ENCODE measurements at places on chromosomes 2 and 18.

DNA sequence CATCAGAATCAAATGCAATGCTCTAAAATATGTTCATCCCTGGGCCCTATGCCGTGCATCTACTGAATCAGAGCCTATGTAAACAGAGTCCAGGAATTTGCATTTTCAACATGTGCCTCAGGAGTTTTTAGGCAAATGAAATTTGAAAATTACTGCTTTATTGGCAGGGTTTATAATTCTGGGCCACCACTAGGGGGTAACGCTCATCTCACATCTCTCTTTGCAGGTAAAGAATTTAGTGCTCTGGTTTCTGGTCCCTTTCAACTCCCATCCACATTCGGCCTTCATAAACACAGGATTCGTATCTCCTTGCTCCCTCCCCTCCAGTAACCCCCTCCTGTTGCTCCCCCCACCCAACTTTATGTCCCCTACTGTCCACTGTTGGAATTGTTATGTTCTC, 49.3 kb downstream of the LYPD6B start:
- no peak for DNase-seq

DNA sequence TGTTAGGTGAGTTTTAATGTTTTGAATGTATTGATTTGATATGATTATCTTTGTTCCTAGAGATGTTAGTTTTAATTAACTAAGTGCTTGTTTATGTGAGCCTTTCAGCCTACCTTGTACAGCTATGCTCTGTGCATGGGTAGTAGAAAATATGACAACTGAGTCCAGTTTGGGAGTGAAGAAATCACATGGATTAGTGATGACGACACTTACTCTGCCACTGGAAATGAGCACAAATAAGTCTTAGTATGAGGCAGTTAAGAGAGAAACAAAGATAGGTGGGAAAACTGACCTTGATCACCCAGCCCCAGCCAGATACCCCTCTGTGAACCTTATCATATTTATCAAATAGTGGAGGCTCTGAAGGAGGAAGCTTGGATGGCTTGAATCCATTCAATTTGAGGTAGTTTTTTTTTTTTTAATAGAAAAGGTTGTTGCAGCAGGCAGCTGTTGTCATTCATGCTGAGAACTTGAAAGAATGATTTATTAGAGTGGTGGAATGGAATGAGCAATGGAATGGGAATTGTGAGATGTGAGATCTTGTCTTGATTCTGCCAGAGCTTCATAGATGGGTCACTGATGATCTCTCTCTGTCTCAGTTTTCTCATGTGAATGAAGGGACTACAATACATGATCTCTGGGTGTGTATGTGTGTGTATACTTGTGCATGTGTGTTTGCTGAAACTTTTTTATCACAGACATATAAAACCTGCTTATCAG, 96.4 kb downstream of the MAP3K20 start:
- DNase-seq, result no peak

DNA sequence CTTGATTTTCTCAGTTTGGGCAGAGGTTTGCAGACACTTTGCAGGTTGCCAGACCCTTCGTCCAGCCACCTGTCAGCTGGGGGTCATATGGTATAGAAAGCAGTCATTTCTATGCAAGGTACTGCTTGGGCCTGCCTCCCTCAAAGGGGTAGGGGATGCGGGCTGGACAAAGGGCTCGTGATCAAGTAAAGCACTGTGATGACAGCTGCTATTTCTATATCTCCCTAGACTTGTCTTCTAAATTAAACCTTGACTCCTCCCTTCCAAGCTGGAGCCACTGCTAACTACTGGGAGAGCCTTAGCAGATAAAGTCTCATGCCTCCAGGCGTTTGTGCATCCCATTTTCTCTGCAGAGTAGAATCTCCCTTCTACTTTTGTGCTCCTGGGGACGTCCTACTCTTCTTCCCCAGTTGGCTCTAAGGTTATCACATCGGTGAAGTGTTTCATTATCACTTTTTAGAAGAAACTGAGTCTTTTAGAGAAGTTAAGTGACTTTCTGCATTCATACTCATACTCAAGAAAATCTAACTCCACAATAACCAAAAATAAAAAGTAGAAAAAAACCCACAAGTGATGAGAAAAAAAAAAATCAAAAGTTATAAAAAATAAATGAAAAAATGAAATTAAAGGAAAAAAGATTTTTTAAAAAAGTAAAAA, 710 bp upstream of the XRCC5 start:
- DNase-seq, result no peak

DNA sequence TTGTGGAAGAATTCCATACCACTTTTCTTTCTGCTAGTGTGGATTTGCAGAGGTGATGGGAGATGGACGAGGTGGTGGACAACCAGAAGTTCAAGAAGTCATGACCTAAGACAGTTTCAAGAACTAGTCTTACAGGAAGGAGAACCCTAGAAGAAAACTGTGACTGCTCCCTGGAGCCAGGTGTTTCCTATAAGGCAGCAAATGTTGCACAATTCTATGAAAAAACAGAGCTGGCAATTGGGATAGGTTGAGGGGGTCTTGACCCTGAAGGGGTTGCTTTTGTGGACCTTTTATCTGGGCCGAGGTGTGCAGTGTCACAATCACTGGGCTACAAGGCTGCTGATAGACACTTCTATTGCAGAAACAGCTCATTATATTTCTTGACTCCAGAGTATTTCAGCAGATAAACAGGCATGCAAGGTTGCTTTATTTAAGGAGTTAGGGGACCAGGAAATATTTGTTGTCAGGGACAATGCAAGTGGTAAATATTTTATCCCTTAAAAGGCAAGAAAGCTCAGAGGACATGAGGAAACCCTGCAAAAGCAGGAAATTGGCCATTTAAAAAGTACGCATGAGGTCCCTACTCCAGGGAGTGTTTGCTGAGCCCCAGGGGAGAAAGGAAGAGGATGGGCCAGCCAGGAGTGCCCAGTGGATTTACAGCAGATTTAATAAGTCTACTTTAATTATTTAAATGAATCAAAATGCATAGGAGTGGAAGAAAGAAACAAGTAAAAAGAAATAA, 22.9 kb downstream of the APCDD1 start:
- DNase-seq, result no peak

DNA sequence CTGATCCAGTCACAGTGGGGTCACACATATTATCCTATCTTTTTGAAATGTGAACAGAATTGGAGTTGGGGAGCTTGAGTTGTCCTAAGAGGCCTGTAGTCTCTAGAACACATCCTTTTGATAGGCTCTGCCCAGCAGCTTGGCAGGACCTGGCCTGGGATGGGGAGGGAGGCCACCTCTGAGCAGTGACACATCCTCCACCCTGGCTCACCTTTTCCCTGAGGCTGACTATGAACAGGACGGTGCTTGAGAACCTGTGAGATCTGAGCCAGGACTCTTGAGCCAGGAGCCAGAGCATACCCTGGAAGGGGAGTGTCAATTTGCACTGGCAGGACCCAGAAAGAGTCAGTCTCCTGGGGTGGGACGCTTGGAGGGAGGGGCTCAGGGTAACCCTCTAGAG, 17.7 kb upstream of the ATP6V1B1 start:
- no peak for DNase-seq

GRCh38 chr2:121090088-121090715, 194.8 kb downstream of the TFCP2L1 start:
- DNase-seq, result no peak

GRCh38 chr2:99631700-99632099, 141.9 kb upstream of the REV1 start:
- no peak for DNase-seq

- DNase-seq, result no peak
Measured at GRCh38 chr2:192166946-192167345, 27.8 kb downstream of the TMEFF2 start.

DNA sequence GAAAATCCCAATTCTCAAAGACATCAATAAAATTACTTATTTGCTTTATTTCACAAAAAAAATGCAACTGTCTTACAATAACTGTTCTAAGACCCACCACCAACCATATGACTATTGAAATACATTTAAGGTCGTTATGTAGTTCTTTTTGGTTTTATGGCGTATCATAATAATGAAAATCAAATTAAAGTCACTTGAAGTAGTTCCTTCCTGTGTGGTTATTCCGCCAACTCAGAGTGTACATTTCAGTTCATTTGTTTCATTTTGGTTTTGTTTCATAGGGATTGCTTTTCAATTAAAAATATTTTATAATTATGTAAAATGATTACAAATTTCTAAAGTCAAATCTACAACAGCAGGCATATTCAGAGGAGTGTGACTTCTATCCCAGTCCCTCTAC, 45.9 kb upstream of the AAK1 start:
- no peak for DNase-seq

GRCh38 chr18:67600181-67601180, 84.0 kb upstream of the DSEL start:
- DNase-seq, result no peak

GRCh38 chr2:44479127-44479887, 117.6 kb downstream of the CAMKMT start:
- peak; percentile 2 for DNase-seq

GRCh38 chr2:108449410-108450130, 564 bp downstream of the GCC2 start:
- DNase-seq, result no peak

GRCh38 chr2:67625690-67626475, 228.8 kb downstream of the ETAA1 start:
- no peak for DNase-seq

- peak; percentile 6 for DNase-seq
Measured at GRCh38 chr2:202965810-202966460, 48.7 kb upstream of the NBEAL1 start.

DNA sequence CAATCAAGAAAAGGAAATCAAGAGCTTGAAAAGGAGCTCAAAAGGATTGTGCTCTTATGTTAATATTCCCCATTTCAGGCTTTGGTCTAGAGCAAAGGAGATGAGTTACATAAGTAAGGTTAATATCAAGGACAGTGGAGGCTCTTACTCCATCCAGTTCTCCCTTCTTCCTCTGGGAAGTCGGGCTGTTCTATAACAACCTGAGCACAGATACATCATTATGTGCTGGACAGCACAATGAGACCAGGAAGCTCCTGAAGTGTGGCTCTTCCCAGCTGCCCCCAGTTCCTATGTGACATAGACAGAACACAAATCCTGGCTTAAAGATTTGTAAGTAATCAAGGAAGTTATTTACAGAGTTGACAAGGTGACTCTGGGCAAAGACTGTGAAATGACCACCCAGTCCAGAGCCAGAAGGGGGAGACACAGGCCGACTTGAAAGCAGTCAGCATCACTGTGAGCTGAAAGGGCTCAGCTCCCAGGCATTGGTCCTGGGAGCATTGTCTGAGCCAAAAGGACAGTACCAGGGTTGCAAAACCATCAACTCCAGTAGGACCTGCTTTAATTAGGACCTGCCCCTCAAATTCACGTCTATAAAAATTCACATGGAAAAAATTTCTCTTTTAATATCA, 917.6 kb upstream of the ACVR2A start:
- no peak for DNase-seq

- DNase-seq, result no peak
Measured at GRCh38 chr2:133458280-133458679, 110.0 kb downstream of the NCKAP5 start.

DNA sequence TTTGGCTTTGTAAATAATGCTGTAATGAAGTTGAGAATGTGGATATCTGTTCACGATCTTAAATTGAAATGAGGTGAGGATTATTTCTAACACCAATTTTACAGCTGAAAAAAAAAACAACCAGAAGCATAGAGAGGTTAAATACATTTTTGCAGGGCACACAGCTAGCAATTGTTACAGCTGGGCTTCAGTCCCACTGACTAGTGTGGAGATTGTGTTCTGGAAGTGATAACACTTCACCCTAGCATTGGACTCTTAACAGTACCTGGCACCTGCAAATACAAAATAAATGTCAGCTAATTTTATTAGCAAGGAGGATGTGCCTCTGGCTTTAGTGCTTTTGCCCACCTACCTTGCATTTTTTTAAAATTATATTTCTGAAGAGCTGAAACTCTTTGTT, 28.8 kb downstream of the CAVIN2 start:
- no peak for DNase-seq

DNA sequence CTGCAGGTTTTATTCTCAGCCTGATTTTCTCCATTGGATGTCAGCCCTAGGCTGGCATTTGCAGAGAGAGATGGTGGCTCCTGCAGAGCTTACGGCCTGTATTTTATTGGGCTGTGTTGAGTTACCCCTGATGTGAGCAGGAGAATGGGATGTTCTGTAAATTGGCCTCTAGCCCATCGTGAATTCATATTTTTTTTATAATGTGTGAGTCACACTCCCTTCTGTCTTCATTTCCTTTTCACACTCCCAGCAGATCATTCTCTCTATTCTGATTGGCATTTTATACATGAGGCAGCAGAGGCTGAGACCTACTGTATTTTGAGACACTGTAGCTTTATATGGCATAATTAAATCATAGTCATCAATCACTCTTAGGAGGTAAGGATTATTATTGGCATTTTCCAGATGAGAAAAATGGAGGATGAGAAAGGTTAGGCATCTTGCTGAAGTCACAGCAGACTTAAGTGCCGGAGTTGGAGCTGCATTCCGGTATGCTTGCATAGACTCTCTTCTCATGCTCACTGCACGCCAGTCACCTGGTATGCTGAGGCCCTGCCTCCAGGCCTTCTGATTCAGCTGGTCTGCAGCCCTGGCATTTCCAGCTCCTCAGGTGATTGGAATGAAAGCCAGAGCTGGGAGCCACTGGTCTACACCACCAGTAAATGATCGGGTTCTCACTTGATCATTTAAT, 142.4 kb downstream of the NEDD4L start:
- DNase-seq, result no peak

GRCh38 chr2:200405599-200406298, 99.3 kb downstream of the SPATS2L start:
- DNase-seq, result no peak

DNA sequence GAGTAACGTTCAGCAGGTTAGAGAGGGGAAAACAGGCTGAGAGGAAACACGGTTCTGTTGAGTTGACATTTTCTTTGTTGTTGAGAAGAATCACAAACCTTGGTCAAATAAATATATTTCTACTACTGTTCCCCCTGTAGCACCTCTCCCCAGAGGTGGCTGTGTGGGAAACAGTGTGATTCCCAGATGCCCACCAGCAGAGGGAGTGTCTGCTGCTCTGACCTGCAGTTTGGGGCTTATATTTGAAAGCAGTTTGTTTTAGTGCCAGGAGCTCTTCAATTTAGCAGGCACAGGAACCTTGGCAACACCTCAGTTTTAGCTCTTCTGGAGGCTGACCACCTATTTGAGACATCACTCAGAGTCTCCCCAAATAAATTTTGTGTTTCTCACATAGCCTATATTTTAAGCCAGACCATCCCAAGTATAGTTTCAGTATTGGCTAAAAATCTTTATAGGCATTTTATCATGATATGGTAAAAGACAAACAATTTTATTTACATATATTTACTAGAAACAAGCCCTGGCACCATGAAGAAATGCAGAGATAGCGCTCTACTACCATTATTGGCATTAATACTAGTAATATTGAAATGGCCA, 75.7 kb downstream of the PIK3C3 start:
- no peak for DNase-seq

- DNase-seq, result no peak
Measured at GRCh38 chr2:59458800-59459199, 1094.7 kb downstream of the BCL11A start.

- DNase-seq, result no peak
Measured at GRCh38 chr18:63213331-63213900, 106.2 kb downstream of the BCL2 start.

DNA sequence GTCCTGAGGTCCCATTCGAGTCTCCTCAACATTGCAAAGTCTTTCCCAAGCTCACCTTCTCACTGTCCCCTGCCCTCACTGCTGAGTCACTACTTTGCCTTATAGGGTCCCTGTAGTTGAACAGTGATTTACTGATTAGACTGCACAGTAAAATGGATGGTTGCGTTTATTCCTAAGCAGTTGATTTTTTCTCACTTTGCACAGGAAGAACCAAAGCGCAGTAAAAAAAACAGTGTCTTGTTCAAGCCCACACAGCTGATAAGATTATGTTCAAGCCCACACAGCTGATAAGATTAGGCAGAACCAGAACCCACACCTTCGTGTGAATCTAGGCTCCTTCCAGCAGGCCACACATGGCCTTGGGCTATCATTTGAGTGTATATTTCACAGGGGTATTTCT, 215.3 kb upstream of the COPS8 start:
- no peak for DNase-seq
